ENCODE measurements at places on chromosomes 2 and 18. TPM values are rescaled to one million over a fixed set of nuclear protein-coding genes. Genes with fewer than 3 reads are reported as not detected.

Gene NUP35
- 27.6 TPM for total RNA-seq

Gene CHN1
- 3.8 TPM for total RNA-seq

Gene MOB4
- 19.5 TPM for total RNA-seq

Gene SGPP2
- total RNA-seq = 20.8 TPM

Gene RGPD4
- total RNA-seq = 0.05 TPM

Gene PPP4R3B
- 62.4 TPM for total RNA-seq

DNA sequence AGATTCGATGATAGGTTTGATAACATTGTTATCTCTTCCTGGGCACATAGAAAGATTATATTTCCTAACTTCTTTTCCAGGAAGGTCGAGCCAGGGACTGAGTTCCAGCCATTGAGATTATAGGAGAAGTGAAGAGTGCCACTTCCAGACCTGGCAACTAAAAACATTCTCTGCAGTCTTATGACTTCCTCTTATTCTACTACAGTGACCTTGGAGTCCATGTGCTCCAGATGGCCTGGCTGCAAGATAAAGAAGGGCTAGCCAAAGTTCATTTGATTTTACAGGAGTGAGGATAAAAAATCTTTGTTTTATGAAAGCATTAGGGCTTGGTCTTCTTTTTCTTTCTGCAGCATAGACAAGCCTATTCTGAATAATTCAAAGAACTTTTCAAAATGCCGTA is 363.0 kb downstream of the FSIP2 start:
- DNase-seq = no peak

DNA sequence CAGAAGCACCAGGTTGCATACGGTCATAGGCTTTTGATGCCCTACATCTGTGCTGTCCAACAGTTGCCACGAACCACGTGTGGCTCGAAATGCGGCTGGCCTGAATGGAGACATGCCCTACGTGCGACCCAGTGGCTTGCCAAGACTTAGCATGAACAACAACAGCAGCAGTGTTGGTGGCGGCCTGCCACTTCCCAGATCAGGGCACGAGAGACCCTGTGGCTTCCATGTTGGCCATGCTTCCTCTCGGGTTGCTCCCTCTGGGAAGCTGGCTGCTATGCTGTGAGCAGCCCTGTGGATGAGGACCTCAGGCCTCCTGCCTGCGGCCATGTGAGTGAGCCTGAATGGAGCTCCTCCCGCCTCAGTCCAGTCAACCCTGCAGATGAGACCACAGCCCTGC is 212.3 kb downstream of the HDAC4 start:
- DNase-seq = peak; percentile 2

GRCh38 chr2:233051241-233052149 is 8.6 kb upstream of the INPP5D start:
- no peak for DNase-seq

GRCh38 chr2:216485237-216485636 is 13.4 kb upstream of the RPL37A start:
- DNase-seq = no peak

GRCh38 chr2:177784745-177785067 is 287.9 kb downstream of the PDE11A start:
- no peak for DNase-seq

GRCh38 chr2:133171393-133172004 is 396.8 kb downstream of the NCKAP5 start:
- no peak for DNase-seq

- DNase-seq = no peak
Measured at GRCh38 chr18:61531182-61531581, 198.0 kb downstream of the CDH20 start.

DNA sequence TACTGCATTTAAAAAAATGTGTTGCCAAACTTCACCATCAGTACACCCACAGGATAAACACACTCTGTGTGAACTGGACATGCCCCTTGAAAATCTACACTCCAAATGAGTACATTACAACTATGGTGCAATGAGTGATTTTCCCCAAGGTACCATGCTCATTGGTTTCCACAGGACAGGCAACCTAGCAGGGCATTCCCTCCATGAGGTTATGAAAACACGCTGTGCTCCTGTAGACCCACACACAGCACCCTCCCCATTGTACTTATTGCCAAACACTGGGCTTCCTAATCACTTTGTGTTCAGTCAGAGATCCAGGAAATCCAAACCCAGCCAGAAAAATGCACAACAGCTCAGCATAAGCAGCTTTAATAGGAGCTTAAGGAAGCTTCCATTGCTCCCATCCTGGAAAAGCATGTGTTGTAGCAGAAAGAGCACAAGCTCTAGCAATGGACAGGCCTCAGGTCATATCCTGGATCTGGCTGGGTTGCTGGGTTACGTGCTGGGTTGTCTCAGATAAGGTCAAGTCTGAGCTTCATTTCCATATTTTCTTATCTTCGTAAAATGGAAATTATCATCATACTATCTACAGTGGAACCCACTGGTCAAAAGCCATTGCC is 20.8 kb upstream of the ATIC start:
- no peak for DNase-seq

DNA sequence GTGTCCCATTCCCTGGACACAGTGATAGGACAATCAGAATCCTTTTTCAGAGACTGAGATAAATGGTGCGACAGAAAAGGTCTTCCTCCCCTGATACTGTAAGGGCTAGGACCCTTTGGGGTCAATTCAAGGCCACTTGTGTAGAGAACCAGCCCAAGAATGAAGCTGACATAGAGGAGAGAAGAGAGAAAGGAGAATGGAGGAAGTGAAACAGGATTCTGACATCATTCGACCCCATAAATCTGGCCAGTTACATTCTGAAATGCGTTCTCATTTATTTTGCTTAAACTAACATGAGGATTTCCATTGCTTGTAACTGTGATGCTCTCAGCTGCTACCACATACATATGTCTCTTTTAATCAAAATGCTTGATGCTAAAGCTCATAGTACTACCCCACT is 148.1 kb downstream of the TMEM163 start:
- DNase-seq = no peak

GRCh38 chr2:240134466-240134865 is 1.6 kb downstream of the COPS9 start:
- no peak for DNase-seq

GRCh38 chr2:233117811-233118647 is 57.9 kb downstream of the INPP5D start:
- DNase-seq = no peak

DNA sequence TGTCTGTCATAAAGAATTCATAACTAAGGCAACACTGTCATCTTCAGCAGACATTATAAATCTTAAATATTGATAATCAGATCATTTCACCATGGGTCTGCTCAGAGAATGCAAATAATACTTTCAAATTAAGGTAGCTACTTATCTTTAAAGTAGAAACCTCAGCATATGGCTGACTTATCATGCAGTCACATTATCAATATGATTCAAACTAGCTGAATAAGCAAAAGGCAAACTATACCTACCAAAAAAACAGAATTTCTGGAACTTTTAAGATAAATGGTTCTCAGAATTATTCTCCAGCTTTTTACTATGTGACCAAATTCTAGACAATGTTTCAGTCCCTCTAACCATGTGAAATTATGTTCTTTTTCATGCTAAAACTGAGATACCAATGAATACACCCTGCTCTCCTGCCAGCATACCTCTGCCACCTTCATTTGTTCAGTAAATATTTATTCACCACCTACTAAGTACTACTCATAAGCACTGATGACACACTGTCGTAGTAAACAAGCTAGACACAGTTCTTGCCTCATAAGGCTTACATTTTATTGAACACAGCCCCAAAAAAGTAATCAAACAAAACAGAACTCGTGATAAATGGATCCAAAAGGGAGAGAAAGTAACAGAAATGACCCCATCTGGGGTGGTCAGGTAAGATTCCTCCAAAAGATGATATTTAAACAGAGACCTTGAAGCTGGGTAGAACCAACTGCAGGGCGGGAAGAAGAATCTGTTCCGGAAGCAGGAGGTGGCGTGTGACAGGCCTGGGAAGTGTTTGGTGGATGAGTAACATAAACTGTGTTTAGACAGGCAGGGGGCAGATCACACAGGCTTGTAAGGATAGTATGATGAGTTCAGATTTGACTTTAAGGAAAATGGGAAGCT is 17.7 kb downstream of the SPIRE1 start:
- no peak for DNase-seq

- no peak for DNase-seq
Measured at GRCh38 chr2:10777111-10777841, 35.3 kb downstream of the PDIA6 start.
